Activated CD4-positive, alpha-beta T cell treated with anti-CD3 and anti-CD28 coated beads for 1 hour (primary cell): ENCODE measurements at places on chromosomes 2 and 18.

GRCh38 chr2:57569396-57569795, 477.2 kb upstream of the VRK2 start:
- no peak for DNase-seq

DNA sequence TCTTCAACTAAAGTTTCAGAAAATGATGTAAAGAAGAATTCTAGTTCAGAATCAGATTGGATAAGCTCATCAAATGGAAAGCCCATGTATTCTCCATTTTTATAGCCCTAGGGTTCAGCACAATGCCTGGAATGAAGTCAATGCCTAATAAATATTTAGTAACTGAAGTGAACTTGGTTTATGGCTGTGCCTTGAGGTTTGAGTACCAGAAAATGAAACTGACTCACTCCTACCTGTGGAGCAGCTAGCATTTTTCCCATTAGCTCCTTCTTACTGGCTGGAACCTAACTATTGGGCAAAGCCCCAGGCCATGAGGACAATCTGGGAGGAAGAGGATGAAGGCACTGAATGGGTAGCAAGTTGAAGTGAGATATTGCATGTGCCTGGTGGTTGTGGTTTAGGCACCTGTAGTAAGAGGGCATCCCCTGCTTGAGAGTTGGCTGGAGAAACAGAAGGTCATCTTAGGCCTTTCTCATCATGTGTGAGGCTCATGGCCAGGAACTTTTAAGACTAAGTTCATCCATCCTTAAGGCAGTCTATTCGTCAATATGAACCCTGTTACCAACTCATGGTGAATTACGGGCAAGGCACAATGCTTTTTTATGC, 85.0 kb upstream of the LYPD1 start:
- no peak for DNase-seq

- DNase-seq = no peak
Measured at GRCh38 chr2:92326-92725, 46.0 kb upstream of the FAM110C start.

DNA sequence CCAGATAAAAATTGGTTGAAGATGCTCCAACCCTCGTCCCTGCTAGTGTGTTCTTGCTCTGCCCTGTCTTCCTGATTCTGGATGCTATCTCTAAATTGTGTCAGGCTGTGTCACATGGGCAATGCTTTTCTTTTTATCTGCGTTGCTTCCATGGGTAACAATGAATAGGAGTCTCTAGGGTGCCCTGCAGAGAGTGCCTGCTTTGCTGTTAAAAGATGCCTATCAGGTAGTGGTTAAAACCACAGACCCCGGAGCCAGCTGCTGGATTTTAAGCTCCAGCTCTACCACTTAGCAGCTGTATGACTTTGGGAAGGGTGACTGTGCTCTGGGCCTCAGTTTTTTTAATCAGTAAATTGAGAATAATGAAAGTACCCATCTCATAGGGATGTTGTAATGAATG, 340.3 kb downstream of the PLCL1 start:
- DNase-seq = no peak

- no peak for DNase-seq
Measured at GRCh38 chr18:3069671-3070433, 56.9 kb upstream of the LPIN2 start.

DNA sequence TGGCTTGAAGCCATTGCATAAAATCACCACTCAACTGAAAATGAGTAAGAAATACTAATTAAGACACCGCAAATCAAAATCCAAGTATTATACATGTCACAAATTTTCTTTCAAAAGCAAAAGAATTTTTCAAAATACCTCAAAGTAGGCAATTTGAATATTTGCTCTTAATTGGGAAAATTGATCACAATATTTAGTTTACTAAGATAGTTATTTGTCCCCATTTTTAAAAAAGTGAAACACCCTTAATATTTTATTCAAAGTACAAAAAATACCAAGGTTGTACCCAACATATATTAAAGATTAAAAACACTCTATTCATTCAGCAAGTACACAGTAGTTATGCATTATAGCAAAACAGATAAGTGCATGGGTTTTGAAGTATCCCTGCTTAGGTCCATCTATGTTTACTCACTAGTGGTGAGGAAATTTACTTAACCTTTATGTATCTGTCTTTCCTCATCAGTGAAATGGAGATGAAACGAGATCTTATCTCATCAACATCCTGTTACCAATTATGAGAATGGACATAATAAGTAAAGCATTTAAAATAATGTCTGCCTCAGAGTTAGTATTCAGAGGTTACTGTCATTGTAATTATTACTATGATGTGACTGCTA, 35.1 kb downstream of the VPS54 start:
- no peak for DNase-seq

- DNase-seq = no peak
Measured at GRCh38 chr2:191697870-191698269, 19.9 kb downstream of the NABP1 start.

DNA sequence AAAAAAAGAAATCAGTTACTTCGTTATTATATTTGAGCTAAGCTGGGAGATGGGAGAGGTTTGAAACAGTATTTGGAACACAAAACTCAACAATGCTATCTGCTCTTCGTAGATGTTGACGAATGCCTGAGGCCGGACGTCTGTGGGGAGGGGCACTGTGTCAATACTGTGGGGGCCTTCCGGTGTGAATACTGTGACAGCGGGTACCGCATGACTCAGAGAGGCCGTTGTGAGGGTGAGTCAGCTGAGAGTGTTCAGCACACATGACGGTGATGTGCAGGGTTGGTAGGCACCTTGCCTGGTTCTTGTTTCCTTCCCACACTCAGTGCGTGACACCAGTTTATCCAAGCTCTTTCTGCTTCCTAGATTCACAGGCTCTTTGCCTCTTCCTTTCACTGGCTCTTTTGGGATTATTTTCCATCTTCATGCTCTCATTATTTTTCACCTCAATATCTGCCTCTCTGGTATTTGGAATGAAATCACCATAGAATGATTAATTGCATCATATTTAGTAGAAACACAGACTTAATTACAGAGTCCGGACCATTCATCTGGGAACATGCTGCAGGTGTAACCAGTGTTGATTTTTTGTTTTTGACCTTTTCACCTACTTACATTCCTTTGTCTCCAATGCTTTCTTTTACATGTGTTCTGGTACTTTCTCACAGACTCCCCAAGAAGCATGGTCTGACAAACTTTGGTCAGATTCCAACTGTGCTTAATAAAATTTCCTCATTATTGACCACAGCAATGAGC, 200.6 kb upstream of the RASGRP3 start:
- no peak for DNase-seq

DNA sequence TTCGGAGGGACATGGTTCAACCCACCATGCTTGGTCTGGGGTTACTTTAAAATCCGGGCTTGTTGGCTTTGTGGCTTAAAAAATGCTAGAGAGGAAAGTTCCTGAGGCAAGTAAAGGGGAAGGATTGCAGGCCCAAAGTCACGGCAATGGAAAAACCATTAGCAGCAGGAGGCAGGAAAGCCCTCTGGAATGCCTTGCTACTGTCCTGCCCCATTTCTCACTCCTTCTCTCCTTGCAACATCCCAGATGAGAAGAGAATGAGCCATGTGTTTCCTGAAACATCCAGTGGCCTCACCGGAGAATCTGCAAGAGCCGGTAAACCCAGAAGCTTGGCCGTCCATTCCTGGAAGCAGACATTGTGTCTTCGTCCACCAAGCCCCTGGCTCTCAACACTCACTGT, 97.4 kb upstream of the LCLAT1 start:
- no peak for DNase-seq

DNA sequence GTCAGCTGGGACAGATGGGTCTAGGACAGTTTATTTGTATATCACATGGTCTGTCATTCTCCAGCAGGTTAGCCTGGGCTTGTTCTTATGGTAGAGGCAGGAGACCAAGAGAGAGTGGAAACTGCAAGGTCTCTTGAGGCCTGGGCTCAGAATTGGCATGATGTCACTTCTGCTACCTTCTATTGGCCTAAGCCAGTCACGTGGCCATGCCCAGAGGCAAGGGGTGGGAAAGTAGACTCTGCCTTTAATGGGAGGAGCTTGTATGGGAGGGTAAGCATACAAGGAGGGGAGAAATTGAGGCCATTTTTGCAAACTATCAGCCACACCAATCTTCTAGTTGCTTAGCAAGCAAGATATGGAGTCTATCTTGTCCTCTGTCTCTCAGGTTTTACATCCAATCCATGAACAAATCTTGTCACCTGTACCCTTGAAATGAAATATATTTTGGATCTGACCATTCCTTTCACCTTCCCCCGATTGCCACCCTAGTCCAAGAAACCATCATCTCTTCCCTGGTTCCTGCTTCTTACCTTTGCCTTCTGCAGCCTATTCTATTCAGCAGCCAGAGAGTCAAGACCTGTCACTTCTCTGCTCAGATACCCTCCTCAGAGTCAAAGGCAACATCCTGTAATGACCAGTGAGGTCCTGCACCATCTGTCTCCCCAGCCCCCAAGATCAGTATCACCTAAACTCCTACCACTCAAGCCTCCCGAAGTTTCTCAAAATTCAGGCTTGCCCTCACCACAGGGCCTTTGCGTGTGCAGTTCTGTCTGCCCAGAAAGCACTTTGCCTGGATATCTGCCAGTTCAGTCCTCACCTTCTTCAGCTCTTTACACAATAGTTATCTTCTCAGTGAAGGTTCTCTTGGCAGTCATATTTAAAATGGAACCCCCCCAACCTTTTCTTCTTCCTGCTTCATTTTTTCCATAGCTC, 240.0 kb downstream of the LOXHD1 start:
- no peak for DNase-seq

GRCh38 chr2:124822516-124822915, 797.4 kb downstream of the CNTNAP5 start:
- no peak for DNase-seq

DNA sequence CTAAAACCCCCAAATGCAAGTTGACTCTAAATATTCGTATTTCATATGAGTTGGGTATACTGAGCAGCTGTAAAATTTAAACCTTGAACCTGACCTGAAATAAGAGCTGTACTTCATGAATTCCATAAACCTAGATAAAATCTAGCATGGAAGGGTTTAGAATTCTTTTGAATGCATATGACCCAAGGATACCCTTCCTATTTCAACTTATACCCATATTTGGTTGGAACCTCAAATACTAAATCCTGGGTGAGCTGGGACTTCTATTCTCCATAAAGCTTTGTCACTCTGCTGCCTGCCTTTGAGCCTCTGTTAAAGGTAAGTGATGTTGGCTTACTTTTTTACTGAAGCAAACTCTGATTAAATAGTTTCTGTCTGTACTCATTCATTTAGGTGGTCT, 994.6 kb downstream of the SUCLG1 start:
- DNase-seq = no peak

GRCh38 chr2:240810199-240810598, 9.8 kb downstream of the KIF1A start:
- DNase-seq = no peak

DNA sequence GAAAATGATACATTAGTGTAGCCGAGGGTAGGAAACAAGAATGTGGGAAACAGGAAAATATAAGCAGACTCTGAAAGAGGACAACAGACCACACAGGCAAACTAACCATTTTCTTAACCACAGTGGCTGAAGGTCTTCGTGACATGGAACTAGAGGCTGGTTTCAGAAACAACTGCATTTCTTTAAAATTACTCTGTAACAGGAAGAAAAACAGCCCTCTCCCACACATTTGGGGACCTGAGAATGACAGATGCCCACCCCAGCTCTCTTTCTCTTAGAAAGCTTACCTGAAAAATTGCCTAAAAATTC, 13.8 kb upstream of the SLC25A52 start:
- no peak for DNase-seq

DNA sequence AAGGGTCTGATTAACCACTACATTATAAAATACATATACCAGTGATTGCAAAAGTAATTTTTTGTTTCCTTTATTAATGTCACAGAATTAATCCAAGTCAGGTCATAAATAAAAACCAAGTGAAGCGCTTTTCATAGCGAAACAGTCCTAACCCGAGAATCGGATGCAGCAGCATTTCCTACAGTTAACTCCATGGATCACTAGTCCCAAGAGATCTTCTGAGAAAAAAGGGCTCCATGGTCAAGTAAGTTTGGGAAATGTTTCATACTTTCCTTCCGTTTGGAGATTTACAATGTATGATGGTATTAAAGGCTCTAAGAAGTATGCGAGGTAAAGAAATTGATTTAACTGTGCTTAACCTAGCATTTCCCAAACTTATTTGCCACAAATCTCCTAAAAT, 85.2 kb downstream of the NOL10 start:
- DNase-seq = no peak

GRCh38 chr2:33532146-33532545, 55.7 kb downstream of the RASGRP3 start:
- no peak for DNase-seq

GRCh38 chr2:218245214-218245613, 15.6 kb upstream of the GPBAR1 start:
- no peak for DNase-seq

- no peak for DNase-seq
Measured at GRCh38 chr2:132732694-132733093, 62.7 kb upstream of the LYPD1 start.

DNA sequence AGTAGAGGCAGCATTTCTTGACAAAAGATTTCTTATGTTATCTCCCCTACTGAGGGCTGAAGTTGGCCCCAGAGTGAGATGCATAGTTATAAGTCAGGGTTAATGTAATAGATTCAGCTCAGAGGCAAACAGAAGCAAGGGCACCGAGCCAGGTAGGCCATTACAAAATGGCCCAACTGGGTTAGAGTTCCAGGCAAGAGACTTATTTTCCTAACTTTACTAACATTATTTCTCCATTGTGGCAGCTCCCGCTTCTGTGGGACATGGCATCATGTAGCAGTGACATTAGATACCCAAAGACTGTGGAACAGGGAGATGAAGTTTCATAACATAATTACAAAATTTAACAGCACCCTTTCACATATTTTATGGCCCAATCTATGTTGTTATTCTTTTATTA, 27.1 kb downstream of the TSPYL6 start:
- DNase-seq = no peak

GRCh38 chr2:17030047-17030446, 364.4 kb upstream of the CYRIA start:
- DNase-seq = no peak

DNA sequence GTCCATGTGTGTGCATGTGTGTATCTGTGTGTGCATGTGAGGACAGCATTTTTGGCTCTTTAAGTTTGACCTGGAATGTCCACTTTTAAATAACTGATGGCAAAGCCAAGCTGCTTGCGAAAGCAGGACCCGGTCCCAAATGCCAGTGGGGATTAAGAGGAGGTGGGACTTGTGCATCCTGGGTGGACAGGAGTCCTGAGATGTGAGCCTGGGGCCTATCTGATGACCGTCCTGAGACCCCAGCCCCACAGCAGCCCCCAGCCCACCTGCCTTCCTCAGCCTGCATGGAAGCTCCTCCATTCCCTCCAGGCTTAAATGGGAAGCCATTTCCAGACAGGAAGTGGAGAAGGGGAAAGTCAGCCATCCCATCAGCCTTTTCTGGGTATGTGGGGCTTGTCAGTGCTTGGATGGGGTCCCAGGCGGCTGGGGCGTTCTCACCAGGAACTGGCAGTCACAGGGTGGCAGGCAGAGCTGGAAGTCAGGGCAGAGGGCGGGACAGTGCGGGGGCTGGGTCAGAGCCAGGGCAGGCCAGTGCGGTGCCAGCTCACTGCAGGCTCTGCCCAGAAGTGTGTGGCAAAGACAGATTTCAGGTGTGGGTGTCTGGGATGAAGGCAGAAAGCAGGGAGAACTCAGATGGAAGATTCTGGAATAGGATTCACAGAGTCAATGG, 117.8 kb downstream of the ACKR3 start:
- no peak for DNase-seq
